ENCODE measurements at places on chromosomes 6 and 20. TPM values are rescaled to one million over a fixed set of nuclear protein-coding genes. Genes with fewer than 3 reads are reported as not detected.

The AGPAT4 gene
- 6.4 TPM for polyA plus RNA-seq

The AKAP12 gene
- 0.01 TPM for polyA plus RNA-seq

The CPNE5 gene
- 0.85 TPM for polyA plus RNA-seq

The KDM1B gene
- 50.8 TPM for polyA plus RNA-seq

The POU5F1 gene
- not detected for polyA plus RNA-seq

The PTCHD4 gene
- not detected for polyA plus RNA-seq

The SYCP2 gene
- 0.28 TPM for polyA plus RNA-seq

The SIGLEC1 gene
- polyA plus RNA-seq: 25.0 TPM

The TRIM40 gene
- not detected for polyA plus RNA-seq

DNA sequence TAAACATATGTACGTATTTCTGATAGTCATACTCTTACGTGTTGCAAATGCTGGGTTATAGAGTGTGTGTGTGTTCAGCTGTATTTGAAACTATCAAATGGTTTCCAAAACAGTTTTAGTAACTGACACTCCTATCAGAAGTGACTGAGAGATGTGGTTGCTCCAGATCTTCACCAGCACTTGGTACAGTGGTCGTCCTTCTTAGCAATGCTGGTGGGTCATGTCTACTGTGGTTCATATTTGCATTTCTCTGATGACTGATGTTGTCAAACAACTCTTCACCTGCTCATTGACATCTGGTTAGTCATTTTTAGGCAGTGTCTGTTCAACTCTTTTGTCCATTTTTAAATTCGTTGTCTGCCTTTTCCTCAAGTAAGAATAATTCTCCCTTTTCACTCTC lies 259.3 kb downstream of the KIF16B start:
- H3K27me3 ChIP-seq: no peaks in the 10 kb centered on the region
- peaks cover 10% of the 10 kb centered on the region for H3K4me1 ChIP-seq
- H3K27ac ChIP-seq: no peak overlapping the region
- H3K4me3 ChIP-seq: no peak overlapping the region
- peaks cover 11% of the 10 kb centered on the region for H3K36me3 ChIP-seq
- DNase-seq: no peak

- H3K27ac ChIP-seq: no peak overlapping the region
- peak; percentile 78 for DNase-seq
- H3K27me3 ChIP-seq: peaks cover 3% of the 10 kb centered on the region
Observed at GRCh38 chr6:36340618-36341454, 4.1 kb upstream of the BNIP5 start.

DNA sequence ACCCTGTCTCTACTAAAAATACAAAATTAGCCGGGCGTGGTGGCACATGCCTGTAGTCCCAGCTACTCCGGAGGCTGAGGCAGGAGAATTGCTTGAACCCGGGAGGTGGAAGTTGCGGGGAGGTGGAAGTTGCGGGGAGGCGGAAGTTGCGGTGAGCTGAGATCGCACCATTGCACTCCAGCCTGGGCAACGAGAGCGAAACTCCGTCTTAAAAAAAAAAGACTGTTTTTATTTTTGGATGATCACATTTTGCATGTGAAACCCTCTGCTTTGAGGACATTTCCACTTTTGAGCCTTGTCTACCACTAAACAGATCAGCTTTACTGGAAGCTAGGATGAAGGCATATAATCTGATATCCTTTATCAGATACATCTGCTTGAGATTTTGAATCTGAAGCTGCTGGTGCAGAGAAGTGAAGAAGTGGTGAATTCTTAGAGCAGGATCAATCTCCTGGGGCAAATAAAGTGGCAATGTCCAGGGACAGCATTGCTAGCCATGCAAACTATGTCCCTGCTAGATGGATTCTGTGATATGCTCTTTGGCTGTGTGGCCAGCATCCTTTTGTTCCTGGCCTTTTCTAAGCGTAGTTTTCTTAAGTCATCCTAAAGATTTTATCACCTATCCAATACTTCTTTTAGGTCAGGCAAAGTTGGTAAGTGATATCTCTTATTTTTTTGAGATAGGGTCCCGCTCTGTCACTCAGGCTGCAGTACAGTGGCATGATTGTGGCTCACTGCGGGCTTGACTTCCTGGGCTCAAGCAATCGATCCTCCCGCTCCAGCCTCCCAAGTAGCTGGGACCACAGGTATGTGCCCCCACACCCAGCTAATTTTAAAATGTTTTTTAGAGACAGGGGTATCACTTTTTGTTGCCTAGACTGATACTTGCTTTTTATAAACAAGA lies 23.3 kb downstream of the RBL1 start:
- peak overlapping the region; percentile 31 for H3K27ac ChIP-seq
- no peaks in the 10 kb centered on the region for H3K27me3 ChIP-seq
- H3K4me1 ChIP-seq: no peaks in the 10 kb centered on the region
- no peak overlapping the region for H3K4me3 ChIP-seq
- no peak for DNase-seq

- no peaks in the 10 kb centered on the region for H3K36me3 ChIP-seq
- no peak overlapping the region for H3K27ac ChIP-seq
- no peak overlapping the region for H3K4me3 ChIP-seq
- H3K4me1 ChIP-seq: no peaks in the 10 kb centered on the region
Observed at GRCh38 chr6:113679051-113679450, 178.1 kb upstream of the MARCKS start.

DNA sequence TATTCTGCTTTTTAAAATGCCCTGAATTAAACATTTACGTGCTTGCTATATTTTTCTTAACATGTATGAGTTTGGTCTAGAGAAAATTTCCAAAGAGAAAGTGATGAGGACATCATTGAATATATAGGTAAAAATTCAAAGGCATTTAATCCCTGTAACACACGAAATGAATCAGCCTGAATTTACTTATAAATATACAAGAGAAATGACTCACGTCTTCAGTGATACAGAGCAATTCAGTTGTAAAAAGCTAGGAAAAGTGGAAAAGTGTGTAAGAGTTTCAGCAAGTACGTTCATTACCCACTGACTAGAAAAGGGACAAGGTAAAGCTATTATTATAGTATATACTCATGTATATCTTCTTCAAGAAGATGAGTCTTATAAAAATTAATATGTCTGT lies 124.8 kb downstream of the HIVEP1 start:
- H3K4me1 ChIP-seq: peaks cover 9% of the 10 kb centered on the region
- no peak for DNase-seq
- H3K36me3 ChIP-seq: peaks cover 18% of the 10 kb centered on the region
- no peak overlapping the region for H3K4me3 ChIP-seq
- no peak overlapping the region for H3K27ac ChIP-seq

- H3K4me3 ChIP-seq: no peak overlapping the region
- peaks cover 22% of the 10 kb centered on the region for H3K4me1 ChIP-seq
- no peak overlapping the region for H3K27ac ChIP-seq
- no peaks in the 10 kb centered on the region for H3K36me3 ChIP-seq
- no peaks in the 10 kb centered on the region for H3K27me3 ChIP-seq
Observed at GRCh38 chr20:34643928-34644327, 33.0 kb downstream of the PIGU start.

GRCh38 chr6:101394936-101395335 lies 1.4 kb downstream of the GRIK2 start:
- DNase-seq: no peak
- no peak overlapping the region for H3K4me3 ChIP-seq
- peaks cover 42% of the 10 kb centered on the region for H3K27me3 ChIP-seq
- H3K27ac ChIP-seq: no peak overlapping the region
- no peaks in the 10 kb centered on the region for H3K4me1 ChIP-seq

DNA sequence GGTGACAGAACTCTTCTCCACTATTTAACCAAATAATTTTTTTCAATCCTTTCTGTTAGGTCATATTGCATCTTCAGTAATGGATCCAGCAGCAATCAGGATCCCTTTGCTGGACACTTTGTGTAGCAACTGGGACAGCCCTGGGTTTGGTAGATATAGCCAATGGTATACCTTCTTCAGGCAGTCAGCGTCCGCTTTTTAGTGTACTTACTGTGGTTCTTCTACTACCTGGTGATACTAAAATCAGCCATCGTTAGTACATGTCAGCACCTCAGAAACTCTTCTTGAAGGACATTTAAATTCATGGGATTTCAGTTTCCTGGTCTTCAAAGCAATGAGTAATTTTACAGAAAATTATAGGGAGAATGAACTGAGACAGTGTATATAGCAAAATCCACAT lies 93.5 kb downstream of the ADGRG6 start:
- no peak for DNase-seq
- no peaks in the 10 kb centered on the region for H3K4me1 ChIP-seq
- H3K27ac ChIP-seq: no peak overlapping the region
- no peak overlapping the region for H3K4me3 ChIP-seq
- no peaks in the 10 kb centered on the region for H3K36me3 ChIP-seq

DNA sequence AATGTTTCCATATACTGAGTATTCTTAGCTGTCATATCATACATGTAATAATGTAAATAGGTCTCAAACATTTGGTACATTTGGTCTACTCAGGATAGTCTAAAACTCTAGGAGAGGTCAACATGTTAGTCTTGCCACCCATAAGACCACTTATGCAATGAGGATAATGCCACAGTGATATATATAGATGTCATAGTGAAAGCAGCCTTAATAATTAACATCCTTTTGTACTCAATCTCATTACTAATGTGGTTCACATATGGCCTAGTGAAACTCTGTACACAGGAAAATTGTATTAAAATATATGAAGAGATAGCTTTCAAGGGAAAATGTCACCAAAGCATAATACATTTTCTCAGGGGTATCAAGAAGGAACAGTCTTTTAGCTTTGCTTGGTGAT lies 577.9 kb downstream of the TFAP2B start:
- H3K4me1 ChIP-seq: no peaks in the 10 kb centered on the region
- no peak for DNase-seq
- H3K27ac ChIP-seq: no peak overlapping the region
- H3K36me3 ChIP-seq: no peaks in the 10 kb centered on the region

GRCh38 chr6:1509241-1509640 lies 100.5 kb upstream of the FOXC1 start:
- H3K36me3 ChIP-seq: no peaks in the 10 kb centered on the region
- H3K27ac ChIP-seq: no peak overlapping the region
- no peaks in the 10 kb centered on the region for H3K4me1 ChIP-seq
- H3K27me3 ChIP-seq: no peaks in the 10 kb centered on the region
- no peak overlapping the region for H3K4me3 ChIP-seq

DNA sequence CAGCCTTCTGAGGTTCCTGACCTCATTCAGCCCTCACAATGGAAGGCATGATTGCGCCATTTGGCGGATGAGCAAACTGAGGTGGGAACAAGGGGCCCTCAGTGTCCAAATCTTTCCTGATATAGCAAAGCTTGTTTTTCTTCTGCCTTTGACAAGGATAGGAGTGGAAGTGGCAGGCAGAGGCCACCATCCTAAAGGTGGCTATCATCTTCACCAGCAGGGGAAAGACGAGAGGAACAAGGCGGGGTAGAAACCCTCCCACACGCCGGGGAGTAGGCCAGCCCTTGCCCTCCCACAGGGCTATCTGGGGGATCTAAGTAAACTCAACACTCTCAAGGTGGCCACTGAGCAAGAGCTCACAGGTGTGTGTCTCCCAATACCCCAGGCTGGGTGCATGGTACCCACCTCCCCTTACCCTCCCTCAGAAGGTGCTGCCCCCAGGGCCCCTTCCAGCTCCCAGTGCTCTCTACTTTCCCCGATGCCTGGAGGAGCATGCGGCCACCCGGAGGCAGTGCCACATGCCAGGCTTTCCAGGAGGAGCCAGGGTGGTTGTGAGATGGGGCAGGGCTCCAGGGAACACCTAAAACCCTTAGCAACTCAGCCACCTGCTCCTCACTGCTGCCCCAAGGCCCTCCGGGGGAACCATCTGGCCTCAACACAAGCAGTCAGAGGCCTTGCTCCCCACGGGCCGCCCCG lies 11.2 kb downstream of the SPDEF start:
- H3K36me3 ChIP-seq: no peaks in the 10 kb centered on the region
- DNase-seq: no peak
- no peak overlapping the region for H3K27ac ChIP-seq
- H3K27me3 ChIP-seq: no peaks in the 10 kb centered on the region
- no peaks in the 10 kb centered on the region for H3K4me1 ChIP-seq

GRCh38 chr6:125379174-125379573 lies 77.4 kb upstream of the HDDC2 start:
- no peak overlapping the region for H3K27ac ChIP-seq
- no peak overlapping the region for H3K4me3 ChIP-seq
- no peaks in the 10 kb centered on the region for H3K36me3 ChIP-seq
- no peaks in the 10 kb centered on the region for H3K4me1 ChIP-seq
- no peak for DNase-seq

DNA sequence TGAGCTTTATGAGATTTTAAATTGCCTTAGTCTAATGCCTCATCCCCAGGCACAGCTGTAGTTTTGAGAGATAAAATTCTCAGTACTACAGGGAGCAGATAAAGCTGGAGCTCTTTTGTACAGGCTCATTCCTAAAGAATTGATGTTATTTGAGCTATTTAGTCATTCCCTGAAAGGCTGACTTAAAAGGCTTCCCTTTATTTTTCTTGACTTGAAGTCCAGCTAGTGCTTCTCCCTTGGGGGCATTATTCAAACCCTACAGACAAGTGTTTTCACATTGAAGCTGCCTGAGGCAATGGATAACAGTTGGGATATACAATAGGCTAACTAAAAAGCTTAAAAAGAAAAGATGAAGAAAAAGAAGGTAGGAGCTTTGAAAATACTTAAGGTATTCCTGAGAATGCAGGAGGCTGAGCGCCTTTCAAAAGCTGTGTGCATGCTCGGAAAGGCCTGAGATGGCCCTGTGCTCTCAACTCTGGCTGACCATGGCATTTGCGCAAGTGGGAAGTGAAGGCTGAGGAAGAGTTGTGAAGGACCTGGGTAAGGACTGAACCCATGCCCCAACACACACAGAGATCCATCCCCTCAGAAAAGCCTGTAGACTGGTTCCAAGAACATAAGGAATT lies 315.1 kb downstream of the SMOC2 start:
- H3K27me3 ChIP-seq: no peaks in the 10 kb centered on the region
- H3K27ac ChIP-seq: no peak overlapping the region
- no peak for DNase-seq
- no peaks in the 10 kb centered on the region for H3K4me1 ChIP-seq
- H3K36me3 ChIP-seq: no peaks in the 10 kb centered on the region

DNA sequence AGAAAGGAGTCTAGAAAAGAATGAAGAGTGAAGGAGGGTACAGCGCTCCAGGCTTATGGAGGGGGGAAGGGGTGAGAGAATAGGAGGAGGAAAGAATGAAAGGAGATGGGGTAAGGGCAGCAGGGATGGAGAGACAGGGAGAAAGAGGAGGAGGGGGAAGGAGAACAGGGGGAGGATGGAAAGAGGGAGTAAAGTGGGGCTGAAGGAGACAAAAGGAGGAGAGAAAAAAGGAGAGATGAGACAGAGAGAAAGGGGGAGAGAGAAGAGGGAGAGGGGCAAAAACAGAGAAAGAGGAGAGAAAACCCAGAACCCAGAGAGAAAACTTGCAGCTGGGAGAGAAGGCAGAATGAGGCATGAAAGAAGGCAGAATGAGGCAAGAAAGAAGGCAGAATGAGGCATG lies 110.7 kb downstream of the GRM4 start:
- no peaks in the 10 kb centered on the region for H3K4me1 ChIP-seq
- no peaks in the 10 kb centered on the region for H3K27me3 ChIP-seq
- no peaks in the 10 kb centered on the region for H3K36me3 ChIP-seq
- no peak overlapping the region for H3K27ac ChIP-seq
- H3K4me3 ChIP-seq: no peak overlapping the region

DNA sequence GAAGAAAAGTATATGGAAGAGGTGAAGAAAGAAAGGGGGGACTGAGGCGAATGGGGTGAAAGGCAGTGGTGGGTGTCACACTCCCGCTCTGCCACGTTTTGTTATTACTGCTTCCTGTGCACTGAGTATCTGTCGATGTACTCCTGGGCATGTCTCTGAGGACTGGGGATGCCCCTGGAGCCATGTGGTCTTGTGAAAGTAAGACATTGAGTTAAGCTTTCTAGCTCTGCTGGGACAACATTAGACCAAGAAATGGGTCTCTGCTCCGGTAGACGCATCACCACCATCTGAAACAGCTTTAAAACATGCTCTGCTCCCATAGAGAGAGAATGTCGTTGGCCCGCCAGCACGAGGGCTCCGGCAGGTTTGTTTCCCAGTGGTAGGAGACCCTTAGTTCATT lies 40.0 kb downstream of the IRF4 start:
- no peaks in the 10 kb centered on the region for H3K36me3 ChIP-seq
- no peak overlapping the region for H3K27ac ChIP-seq
- H3K4me1 ChIP-seq: peaks cover 5% of the 10 kb centered on the region
- H3K4me3 ChIP-seq: no peak overlapping the region

Measured in CD14-positive monocyte (primary cell).